Hippocampal formation (tissue), 2 donors: ENCODE measurements at places on chromosomes 7 and 10.

GRCh38 chr10:71237843-71238623, 25.7 kb downstream of the UNC5B start:
- no peak for DNase-seq

GRCh38 chr7:143436325-143436946, 6.8 kb upstream of the TAS2R60 start:
- DNase-seq: no peak

GRCh38 chr10:119367841-119368549, 160.6 kb downstream of the GRK5 start:
- no peak for DNase-seq

DNA sequence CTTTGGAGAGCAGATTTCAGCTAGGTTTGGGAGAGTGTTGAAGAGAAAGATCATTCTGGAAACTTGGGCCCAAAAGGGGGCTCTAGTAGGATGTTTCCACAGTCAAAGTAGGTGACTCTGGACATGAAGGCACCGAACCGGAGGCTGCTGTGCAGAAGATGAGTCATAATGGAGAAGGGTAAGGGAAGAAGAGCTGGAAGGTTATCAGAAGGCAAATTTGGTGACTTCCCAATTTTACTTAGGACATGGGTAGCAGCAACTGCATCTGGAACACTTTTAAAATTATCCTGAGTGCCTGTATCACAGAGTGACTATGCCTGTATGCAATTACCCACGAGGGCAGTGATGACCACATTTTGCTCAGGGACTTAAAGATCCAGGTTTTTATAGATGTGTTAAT, 38.8 kb downstream of the PIK3AP1 start:
- no peak for DNase-seq

- DNase-seq: peak; percentile 81
These were observed 15.9 kb downstream of the FAM53B start for GRCh38 chr10:124728071-124728829.

- no peak for DNase-seq
These were observed 229.8 kb upstream of the PODXL start for GRCh38 chr7:131786204-131786603.

DNA sequence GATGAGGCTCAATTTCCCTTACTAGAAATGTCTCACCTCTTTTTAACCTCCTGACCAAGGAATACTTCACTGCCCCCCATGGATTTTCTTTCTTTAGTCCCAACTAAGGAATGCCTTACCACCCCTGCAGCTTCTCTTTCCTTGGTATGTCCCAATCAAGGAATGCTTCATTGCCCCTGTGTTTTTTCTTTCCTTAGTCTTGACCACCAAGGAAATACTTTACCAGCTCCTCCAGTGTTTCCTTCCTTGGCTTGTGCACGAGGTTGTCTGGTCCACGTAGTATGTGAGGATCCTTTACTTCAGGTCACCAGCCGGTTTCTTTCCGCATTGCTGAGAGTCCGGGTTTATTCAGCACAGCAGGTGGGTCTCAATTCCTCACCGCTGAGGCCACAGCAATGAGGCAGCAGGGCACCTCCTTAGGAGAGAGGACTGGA, 59.3 kb downstream of the CYP2C9 start:
- DNase-seq: no peak

DNA sequence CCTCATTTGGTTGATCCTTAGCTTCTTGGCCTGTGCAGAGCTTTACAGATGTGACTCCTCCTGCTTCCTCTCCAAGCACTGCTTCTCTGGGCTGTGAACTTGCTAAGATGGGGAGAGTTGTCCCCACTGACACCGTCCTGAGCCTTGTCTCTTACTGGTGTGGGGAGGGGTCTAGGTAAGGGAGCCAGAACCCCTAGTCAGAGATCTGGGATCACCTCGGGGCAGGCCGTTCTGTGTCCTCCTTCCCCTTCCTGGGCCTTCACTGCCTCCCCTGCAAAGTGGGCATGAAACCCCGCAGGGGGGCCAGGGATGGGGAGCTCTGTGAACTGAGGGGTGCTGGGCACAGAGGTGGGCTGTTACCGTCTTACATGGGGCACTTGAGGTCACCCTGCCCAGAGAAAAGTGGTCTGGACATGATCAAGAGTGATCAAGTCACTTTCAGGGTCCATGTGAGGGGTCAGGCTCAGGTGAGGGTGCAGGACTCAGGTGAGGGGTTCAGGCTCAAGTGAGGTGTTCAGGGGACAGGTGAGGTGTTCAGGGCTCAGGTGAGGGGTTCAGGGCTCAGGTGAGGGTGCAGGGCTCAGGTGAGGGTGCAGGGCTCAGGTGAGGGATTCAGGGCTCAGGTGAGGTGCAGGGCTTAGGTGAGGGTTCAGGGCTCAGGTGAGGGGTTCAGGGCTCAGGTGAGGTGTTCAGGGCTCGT, 86.2 kb downstream of the ADCY1 start:
- no peak for DNase-seq

GRCh38 chr10:112052166-112052565, 131.4 kb downstream of the GPAM start:
- DNase-seq: no peak

DNA sequence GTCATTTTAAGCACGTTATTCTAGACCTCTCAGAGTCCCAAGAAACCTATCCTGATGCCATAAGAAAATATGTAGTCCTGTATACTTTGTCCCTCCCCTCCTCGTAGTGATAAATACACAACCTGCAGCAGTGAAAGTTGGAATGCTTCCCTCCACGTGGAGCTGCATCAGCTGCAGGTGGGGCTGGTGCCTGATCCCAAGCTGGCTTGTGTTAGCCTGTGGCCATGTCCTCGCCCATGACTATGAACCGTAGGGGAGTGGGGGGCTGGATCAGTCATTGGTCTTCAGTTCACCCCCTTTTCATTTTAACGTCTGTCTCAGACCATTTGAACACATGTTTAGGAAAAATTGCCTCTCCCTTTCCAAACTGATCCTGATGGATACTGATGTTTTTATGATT, 171.4 kb upstream of the HABP2 start:
- DNase-seq: no peak

- DNase-seq: no peak
These were observed 630 bp downstream of the ZNF680 start for GRCh38 chr7:64562256-64562625.

GRCh38 chr7:45699726-45700390, 125.7 kb downstream of the ADCY1 start:
- DNase-seq: no peak

- peak; percentile 36 for DNase-seq
These were observed at the start of gene TBXAS1 for GRCh38 chr7:139829025-139829774. Gene TBXAS1 (plus strand): TSS chr7:139829264. CDS start chr7:139829391, 127 bp downstream.

- DNase-seq: no peak
These were observed 167.0 kb upstream of the TCERG1L start for GRCh38 chr10:131478377-131478989.

DNA sequence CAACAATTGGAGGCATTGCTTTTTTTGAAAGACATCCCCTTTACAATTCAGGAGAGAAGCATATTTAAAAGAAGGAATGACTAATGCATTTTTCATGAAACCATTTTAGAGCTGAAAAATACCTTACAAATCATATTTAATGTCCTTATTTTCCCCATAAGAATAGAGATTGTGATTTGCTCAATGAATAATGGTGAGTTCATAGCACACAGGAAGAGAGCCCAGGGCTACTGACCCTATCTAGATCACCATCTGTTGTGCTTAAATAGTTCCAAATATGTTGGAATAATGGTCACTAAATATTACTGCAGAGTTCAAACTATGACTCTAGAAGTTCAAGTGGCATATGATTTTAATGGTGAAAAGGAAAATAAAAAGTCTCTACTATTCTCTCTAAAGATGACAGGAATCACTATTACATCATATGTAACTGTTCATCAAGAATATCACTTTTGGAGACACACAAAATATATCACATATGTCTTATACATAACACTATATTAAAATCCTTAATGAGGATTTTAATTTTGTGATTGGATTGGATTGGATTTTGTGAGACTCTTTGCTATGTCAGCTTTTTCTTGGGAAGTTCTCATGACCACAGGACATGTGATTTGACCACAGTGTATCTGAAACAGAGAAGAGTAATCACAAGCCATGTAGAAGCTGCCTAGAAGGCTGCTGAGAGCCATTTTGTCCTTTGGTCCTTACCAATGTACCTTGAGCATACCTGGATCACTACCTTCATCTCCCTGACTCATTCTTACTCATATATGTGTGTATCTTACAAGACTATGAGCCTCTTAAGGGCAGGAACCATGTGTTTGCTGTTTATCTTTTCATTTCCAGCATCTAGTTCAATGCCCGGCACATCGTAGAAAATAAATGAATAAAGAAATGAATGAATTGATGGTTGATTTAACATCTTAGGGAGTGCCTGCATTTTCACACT, 26.4 kb downstream of the SLC16A9 start:
- no peak for DNase-seq

DNA sequence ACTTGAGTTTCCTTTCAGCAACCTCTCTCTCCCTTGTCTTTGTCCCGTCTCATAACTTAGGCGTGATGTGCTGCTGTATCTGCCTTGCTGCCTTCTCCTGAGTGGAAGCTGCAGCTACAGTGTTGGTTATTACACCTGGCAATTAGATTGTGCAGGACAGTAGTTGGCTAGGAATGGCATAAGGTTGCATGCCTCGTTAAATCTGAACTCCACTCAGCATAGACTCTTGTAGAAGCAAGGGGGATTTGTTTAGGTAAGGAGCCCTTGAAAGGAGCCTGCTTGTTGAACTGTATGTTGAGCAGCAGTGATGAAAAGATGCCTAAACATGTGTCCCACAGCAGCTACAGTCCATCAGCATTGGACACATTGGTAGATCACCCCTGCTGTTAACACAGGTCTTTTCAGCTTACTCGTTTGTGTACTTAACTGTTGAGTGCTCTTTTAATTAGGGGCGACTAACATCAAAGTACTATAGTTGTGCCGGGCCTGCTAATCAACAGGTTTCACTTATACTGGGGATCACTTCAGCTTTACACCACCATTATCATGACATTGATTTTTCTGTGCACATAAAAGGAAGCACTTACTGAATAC, 225.0 kb downstream of the AUTS2 start:
- no peak for DNase-seq

- no peak for DNase-seq
These were observed 24.8 kb upstream of the ADARB2 start for GRCh38 chr10:1762076-1762475.

DNA sequence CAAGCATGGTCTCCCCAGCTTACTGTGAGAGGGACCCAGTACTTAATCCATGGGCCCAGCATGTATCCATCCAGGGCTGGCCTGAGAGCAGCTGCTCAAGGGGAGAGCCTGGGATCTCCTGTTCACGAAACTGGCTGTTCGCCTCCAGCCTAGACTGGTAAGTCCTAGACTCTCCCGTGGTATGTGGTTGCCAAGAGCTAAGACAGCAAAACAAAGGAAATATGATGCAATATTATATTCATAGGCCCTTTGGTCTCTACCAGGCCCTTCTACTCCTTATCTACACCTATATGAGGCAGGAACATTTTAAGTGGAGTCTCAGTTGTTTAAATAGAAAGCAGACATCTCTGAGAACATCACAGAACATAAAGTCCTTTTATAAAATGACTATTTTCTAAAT, 28.9 kb upstream of the STK17A start:
- DNase-seq: no peak

- DNase-seq: peak; percentile 39
These were observed 134.8 kb upstream of the KIF5B start for GRCh38 chr10:32190890-32191491.

DNA sequence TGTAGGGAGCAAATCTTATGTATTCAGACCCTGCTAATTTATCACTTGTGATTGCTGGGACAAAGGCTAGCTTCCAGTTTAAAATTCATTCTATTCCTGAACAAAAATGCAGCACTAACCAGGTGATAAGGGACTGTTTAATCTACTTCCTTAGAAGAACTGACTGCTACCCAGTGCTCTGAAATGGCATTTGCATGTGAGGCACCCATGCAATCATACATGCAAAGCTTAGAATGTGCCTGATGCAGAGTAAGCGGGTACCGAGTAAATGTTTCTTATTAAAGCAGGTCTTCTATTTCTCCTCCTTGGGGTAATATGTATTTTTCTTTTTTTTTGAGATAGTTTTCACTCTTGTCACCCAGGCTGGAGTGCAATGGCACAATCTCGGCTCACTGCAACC, 54.5 kb downstream of the NEURL1 start:
- no peak for DNase-seq
